ENCODE measurements at places on chromosomes 3 and 15.

DNA sequence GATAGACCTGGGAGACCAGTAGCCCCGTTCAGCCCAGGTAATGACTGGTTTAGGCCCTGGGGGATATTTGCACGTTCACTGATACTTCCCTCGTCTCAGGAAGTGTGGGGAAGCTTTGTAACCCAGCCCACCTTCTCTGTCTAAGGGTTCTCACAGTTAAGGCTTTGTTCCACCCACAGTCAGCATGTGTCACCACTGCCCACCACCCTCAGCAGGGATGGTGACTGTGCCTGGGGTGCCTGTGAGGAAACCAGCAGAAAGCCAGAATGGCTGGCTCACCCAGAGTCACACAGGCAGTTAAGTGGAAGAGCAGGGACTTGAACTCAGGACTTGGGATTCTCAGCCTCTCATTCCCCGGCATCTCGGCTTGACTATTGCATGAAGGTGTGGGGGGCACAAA lies 5.2 kb downstream of the KBTBD13 start:
- no peak for DNase-seq

GRCh38 chr3:171058058-171058457 lies 31.5 kb upstream of the SLC2A2 start:
- DNase-seq = peak; percentile 43

DNA sequence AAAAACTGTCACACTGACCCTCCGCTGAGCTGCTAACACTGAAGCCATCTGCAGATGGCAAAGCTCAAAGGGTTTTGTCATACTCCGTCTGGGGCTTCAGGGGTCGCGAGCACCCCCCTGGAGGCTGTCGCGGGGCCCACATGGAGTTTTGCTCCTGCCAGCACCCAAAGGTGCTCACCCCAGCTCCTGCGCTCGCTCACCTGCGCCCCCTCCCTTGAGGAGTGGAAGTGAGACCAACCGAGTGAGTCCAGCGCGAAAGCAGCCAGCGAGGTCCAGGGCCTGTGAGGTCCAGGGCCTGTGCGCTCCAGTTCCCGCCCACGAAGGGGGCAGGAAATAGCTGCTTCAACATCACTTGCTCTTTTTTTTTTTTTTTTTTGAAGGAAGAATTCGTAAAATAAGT lies 208.5 kb downstream of the ROBO2 start:
- DNase-seq = no peak

GRCh38 chr15:97902140-97902780 lies 58.2 kb upstream of the ARRDC4 start:
- DNase-seq = peak; percentile 84

GRCh38 chr3:16252988-16253387 lies 11.8 kb downstream of the DPH3 start:
- DNase-seq = no peak

DNA sequence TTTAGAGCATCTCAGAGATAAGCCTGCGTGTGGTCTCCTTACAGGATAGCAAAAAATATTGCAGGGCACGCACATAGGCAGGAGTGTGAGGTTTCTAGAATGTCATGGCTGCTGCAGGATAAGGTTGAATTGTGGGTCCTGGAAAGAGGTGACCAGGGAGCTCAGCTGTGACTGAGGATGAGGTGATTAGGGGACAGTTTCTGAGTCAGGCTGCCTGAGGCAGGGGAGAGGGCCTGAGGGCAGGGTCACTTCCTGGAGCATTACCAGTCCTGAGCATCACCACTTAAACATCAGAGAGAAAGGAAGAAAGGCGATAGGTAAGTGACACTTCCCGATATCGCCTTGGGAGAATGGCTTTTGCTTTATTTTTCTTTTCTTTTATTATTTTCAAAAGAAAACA lies 813.8 kb downstream of the TUSC7 start:
- DNase-seq = no peak

DNA sequence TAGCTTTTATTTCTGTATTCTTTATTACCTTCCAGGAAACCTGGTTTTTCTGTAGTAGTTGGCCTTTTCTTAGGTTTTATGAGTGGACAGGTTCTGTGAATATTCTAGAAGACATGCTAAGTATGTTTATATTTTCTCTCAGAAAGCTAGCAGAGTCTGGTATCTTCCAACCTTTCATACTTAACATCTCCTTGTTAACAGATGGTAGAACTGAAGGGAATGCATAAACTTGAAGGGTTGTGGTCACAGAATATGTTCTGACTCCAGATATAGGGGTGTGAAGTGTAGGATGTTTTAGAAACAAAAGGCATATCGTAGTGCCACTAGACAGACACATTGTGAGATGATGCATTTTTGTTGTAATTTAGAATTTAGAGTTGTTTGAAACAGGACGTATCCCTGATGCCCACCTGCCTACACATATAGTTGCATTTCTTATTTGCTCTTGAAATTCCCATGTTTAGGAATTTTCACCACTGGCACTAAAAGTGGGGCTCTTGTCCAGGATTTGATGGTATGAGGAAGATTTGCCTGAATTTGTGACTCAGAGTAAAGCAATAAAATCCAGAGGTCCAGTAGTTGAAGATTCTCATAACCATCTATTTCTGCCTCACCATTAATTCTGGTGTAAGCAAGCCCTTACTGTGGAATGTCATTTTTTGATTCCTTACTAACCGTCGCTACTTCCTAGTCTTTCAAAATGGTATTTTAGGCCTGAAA lies 274.5 kb downstream of the FEZF2 start:
- peak; percentile 29 for DNase-seq

- DNase-seq = peak; percentile 72
Observed at GRCh38 chr3:194277104-194277785, 73.9 kb downstream of the CPN2 start.

GRCh38 chr3:137171834-137172603 lies 214.2 kb downstream of the IL20RB start:
- no peak for DNase-seq

GRCh38 chr3:182962166-182962565 lies 18.2 kb downstream of the DCUN1D1 start:
- DNase-seq = no peak

All from AG20443 (cell line).